ENCODE measurements at places on chromosomes 16 and 17.

DNA sequence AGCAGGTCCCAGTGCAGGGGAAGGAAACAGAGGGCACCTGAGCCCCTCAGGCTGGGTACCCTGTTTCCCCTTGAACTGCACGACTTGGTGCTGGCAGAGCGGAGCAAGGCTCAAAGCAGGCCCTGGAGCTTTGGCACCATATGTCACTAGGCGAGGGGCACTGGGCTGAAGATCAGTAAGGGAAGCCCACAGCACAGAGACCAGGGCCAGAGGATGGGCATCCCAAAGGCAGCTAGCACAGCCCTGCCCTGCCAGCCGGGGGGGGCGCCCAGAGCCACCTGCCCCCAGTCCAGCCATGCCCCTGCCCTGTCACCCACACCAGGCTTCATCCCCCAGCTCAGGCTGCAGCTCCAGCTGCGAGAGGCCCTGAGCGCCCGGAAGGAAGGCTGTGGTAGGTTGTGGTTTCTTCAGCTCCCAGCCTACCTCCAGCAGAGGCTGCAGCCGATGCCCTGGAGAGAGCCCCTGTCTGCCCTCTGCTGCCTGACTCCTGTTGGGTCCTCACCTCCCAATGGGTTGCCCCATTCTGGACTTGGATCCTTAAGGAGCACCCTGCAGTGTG, 10.9 kb downstream of the NHERF1 start:
- no peak for DNase-seq

- no peak for DNase-seq
These were observed 273.0 kb upstream of the IRX5 start for GRCh38 chr16:54657709-54658102.

- DNase-seq, result no peak
These were observed 284.6 kb upstream of the CDH5 start for GRCh38 chr16:66081775-66082366.

DNA sequence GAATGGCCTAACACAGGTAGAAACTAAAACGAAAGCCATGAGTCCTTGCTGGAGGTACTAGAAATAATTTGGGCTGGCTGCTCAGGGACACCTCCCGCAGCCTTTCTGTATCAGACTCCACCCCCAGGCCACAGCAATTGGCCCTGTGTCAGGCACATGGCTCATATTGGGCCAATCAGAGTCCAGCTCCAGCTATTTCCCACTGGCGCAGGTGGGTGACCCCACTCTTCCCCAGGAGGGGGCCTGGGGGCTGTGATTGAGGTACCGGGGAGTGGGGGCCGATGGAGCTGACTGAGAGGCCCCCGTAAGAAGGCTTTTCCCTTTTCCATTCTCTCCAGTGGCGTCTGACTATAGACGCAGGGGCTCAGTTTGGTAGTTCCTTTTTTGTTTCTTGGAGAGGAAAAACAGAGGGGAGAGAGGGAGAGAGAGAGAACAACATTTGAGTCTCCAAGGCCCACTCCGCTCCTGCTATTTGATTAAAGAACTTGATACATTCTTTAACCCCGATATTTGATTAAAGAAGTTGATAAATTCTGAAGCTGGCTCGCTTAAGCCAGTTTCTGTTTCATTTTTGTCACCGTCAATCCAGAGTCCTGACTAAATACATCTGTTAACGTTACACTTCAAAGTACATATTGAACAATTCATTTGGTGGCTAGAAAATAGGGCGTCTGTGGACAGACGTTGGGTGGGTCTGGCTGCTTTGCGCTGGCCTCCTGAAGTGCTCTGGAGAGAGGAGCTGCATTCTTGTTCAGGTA, 26.3 kb downstream of the FOXL1 start:
- DNase-seq, result peak; percentile 6

- DNase-seq, result no peak
These were observed 36.1 kb downstream of the KCNJ2 start for GRCh38 chr17:70205401-70205800.

DNA sequence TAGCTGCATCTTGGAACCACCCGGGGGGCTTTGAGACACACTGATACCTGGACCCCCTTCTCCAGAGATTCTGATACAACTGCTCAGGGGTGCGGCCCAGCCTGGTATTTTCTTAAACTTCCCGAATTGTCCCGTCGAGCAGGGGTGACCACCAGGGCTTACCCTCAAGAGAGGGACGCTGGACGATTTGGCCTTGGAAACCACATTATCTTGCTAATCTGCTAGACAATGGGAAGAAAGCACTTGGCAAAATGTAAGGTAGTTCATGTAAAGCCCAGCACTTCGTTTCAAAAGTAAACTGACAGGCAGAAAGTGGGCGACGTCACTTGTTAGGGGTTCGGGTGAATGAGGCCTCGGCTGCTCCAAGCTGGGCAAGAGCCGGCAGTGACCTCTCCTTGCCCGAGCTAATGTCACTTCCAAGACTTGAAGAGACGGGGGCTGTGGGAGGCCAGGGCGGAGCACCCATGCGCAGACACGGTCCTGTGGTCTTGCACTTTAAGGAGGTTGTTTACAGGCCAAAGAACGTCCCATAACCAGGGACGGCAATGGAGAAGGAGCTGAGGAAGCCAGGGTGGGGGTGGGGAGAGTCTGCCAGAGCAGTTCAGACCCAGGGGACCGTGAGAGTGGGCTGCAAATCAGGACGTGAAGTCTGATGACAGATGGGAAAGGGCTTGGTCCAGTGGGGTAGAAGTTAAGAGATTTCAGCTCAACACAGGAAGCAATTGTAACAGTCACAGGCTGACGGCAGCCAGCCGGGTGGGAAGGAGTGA, 152.7 kb upstream of the GSE1 start:
- no peak for DNase-seq

DNA sequence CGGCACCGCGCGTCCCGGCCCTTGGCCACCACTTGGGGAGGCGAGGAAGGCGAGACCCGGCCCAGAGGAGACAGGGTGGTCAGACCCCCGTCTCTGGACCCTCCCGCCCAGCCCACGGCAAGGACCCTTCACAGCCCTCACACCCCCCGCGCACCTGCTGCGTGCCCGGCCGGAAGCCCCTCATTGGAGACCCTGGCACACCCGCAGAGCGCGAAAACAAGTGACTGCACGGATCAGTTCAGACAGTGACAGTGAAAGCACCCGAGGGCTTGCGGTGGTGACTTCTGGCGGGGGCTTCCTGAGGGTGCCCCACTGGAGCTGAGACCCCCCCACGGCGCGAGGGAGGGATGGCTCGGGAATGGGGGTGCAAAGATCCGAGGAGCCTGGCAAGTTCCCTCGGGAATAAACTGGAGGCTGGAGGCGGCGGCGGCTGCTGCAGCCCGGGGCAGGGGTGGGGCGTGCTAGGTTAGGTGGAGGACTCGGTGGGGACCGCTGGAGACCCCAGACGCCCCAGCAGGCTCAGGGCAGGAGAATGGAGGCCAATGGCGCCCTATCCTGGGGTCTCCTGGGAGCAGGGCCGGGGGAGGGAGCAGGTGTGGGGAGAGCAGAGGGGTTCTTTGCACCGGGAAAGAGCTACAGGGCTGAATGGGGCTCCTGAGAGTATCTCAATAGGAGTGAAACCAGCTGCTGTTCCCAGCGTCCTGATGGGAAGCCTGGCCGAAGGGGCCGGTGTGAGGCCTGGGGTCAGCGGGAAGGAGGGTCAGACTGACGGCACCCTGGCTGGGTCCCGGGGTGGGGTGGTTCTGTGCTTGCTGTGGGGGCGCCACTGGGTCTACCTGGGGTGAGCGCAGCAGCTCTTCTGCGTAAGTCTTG, 824 bp upstream of the FBXL16 start:
- DNase-seq, result no peak

DNA sequence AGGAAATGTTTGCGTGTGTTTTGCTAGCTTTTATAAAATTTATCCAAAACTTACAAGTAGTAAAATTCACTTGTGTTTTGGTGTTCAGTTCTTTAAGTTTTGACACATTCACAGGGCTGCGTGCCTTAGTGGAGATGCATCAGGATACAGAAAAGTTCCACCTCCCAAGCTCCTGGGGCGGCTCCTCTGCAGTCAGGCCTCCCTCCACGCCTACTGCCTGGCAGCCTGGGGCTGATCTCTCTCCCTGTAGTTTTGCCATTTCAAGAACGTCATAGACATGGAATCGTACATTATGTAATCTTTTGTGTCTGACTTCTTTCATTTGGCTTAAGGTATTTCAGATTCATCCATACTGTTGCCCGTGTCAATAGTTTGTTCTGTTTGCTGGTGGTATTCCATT, 27.2 kb upstream of the IRF8 start:
- DNase-seq, result no peak

- DNase-seq, result no peak
These were observed 4.5 kb downstream of the STAT5B start for GRCh38 chr17:42271779-42272035.

GRCh38 chr17:41507315-41507880, 2.0 kb upstream of the KRT13 start:
- no peak for DNase-seq

- no peak for DNase-seq
These were observed 5.2 kb upstream of the GSE1 start for GRCh38 chr16:85607796-85608514.

GRCh38 chr16:88329726-88330700, 52.7 kb upstream of the ZNF469 start:
- DNase-seq, result no peak

- DNase-seq, result peak; percentile 44
These were observed 30.3 kb downstream of the PIK3R5 start for GRCh38 chr17:8935191-8935590.

Measured in stimulated activated CD4-positive, alpha-beta T cell treated with anti-CD3 and anti-CD28 coated beads, Interleukin-12 subunit alpha, Interleukin-12 subunit beta, amount 100 ng/mL, for 4 hours (primary cell).